ENCODE measurements at places on chromosomes 1 and 21.

DNA sequence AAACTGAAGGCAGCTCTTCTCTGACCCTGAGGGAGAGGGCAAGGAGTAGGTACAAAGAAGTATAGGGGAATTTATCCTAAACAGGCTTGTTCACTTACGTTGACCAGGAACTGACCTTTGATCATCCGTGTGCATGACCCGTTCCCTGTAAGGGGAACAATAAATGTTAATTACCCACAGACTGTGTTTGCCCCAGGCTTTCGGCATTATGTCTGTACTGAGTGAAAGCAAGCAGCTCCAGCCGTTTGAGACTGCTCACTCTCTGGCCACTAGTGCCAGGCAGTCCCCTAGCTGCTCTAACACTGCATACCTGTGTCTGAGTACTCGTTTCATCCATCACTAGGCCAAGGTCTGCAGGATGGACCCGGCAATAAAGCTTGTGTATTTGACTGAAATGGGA, 1365.3 kb downstream of the NCAM2 start:
- no peak for DNase-seq

GRCh38 chr1:5150191-5150590, 495.8 kb downstream of the AJAP1 start:
- no peak for DNase-seq

- DNase-seq, result no peak
Measured at GRCh38 chr1:158028969-158029368, 35.5 kb downstream of the KIRREL1 start.

GRCh38 chr1:26711777-26712176, 16.0 kb downstream of the ARID1A start:
- no peak for DNase-seq

DNA sequence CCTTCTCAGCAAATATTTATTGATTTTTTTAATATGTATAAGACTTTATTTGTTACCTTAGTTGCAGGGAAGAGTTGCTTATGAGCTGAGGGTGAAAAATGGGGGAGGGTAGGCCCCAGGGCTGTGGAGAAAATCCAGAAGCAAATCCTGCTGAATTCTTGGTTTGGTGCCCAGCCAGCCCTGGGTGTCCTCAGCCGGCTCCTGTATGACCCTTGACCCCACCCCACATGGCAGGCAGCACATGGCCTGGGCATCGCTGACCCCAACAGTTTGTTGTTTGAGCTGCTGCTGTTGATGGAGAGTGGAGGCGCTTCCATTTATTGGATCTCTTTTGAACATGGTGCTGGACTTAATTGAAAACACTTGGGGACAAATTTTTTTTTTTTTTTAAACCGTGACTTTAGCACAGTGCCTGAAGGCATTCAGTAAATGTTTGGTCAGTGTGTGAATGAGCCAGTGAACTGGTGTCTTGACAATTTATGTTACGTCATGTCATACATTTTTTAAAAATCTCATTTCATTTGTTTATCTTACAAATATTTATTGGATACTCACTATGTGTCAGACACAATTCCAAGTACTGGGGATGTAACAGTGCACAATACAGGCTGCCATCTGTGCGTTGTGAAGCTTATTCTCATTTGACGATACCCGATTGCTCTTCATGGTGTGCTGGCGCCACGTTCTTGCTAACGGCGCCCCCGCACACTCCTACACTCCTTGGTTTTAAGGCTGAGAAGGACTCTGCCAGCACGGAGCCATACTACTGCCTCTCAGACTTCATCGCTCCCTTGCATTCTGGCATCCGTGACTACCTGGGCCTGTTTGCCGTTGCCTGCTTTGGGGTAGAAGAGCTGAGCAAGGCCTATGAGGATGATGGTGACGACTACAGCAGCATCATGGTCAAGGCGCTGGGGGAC, 98.8 kb downstream of the MTR start:
- no peak for DNase-seq

GRCh38 chr1:63843884-63844283, 70.1 kb downstream of the ROR1 start:
- no peak for DNase-seq

- DNase-seq, result no peak
Measured at GRCh38 chr1:206885341-206886060, 11.7 kb upstream of the IL24 start.

- no peak for DNase-seq
Measured at GRCh38 chr1:46671554-46671953, at the start of gene TEX38. TEX38 (plus strand) TSS chr1:46671854; CDS start chr1:46671935, 81 bp downstream.

DNA sequence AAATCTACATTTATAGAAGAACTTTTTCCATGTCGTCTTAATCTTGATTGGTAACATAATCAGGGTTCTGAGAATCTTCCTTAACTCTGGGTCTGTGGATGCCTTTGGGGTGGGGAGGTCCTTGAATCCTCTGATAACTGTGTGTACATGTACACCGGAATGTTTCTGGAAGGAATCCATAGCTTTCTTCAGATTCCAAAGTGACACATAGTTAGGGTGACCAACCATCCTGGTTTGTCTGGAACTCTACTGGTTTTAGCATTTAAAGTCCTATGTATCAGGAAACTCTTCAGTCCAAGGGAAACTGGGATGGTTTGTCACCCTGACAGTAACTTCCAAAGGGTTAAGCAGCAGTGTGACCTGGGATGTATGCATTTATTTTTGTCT, 16.8 kb downstream of the STRIP1 start:
- DNase-seq, result no peak

GRCh38 chr1:50704126-50704525, 255.9 kb downstream of the FAF1 start:
- no peak for DNase-seq

- DNase-seq, result no peak
Measured at GRCh38 chr1:29389533-29390041, 153.3 kb downstream of the PTPRU start.

All from left cardiac atrium (tissue), 4 donors.